ENCODE measurements at places on chromosomes 7 and 10. TPM values are rescaled to one million over a fixed set of nuclear protein-coding genes. Genes with fewer than 3 reads are reported as not detected.

GRCh38 chr10:77771450-77771849, 133.8 kb upstream of the KCNMA1 start:
- DNase-seq, result no peak

- DNase-seq, result no peak
Observed at GRCh38 chr10:79322616-79323543, 24.4 kb upstream of the PPIF start.

GRCh38 chr10:68781613-68782574, 45.4 kb upstream of the STOX1 start:
- no peak for DNase-seq

GRCh38 chr7:148286150-148286549, 304.4 kb upstream of the C7orf33 start:
- DNase-seq, result no peak

- no peak for DNase-seq
Observed at GRCh38 chr7:7696458-7697119, 21.8 kb downstream of the RPA3 start.

Gene GHRHR
- not detected for polyA plus RNA-seq

Gene GPR22
- polyA plus RNA-seq, result not detected

- DNase-seq, result no peak
Observed at GRCh38 chr7:22485189-22485588, 14.8 kb downstream of the STEAP1B start.

Gene EIF4H
- 425 TPM for polyA plus RNA-seq

Gene MRC1
- polyA plus RNA-seq, result 0.08 TPM

DNA sequence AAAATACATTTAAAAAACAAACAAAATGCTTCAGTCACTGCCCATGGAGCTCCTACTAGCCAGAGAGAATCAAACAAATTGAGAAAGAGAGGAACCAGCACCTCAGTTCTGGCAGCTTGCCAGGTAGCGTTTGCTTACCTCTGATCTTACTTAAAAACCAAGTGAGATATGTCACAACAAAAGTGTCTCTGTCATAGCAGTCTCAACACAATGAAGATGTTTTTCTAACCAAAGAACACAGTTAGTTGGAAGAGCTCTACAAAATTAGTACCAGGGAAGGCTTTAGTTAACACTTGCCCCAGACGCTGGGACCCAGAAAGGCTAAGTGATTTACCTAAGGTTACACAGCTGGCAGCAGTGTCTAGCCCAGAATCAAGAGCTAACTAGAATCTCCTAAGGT, 3.4 kb downstream of the DOCK4 start:
- DNase-seq, result no peak

- peak; percentile 40 for DNase-seq
Observed at GRCh38 chr7:81161451-81162075, 242.7 kb upstream of the SEMA3C start.

DNA sequence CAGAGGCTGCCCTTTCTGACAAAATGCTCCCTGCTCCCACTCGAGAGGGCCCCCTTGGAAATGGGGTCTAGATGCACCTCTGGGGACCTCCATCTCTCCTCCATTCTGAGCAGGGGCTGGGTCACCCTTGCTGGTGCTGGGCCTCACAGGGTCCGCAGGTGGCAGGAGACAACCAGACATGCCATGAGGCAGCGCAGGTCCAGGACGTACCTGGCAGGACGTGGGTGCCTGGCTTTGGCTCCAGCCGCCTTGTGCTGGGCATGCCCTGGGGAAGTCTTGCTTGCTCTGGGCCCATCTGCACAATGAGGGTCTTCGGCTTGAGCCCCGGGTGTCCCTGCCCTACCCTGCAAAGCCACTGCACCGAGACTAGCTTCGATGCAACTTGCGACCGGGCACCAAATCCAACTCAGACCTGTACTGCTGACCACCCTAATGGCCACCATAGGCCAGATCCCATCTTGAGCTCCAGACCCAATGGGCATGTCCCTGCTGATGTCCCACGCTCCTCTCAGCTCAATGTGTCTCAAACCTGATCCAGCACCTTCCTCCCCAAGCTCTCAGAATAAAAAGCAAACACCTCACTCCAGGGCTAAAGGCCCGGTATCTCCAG, 107.0 kb downstream of the FAM53B start:
- no peak for DNase-seq

DNA sequence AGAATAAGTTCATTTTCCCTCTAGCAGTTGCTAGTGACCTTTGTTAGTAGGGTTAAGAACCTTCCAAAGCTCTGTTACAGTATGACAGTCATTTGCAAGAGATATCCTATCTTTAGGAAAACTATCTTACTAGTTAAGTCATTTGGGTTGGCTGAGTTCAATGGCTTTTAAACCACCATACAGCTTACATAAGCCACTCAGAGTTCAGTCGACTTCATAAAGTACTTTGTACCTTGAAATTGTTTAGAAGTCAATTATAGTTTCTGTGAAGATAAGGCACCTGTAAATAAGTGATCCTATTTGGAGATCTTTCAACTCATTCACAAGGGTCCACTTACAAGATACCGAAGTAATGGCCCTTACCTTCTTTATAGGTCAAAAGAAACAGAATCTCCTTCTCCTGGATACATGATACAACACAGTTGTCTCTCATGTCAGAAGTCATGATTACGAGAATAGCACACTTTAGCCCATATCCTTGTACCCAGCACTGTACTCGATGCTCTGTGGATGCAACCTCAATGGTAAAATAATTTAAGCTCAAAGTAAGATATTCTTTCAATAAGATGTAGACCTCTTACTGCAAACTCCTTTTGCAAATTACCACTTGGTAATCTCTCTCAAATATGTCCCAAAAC, 11.9 kb upstream of the ABCC2 start:
- no peak for DNase-seq

GRCh38 chr10:13632884-13633440, 46.2 kb downstream of the PRPF18 start:
- no peak for DNase-seq

Gene VSTM2A
- polyA plus RNA-seq, result not detected

GRCh38 chr10:22712211-22712955, 2.0 kb downstream of the PIP4K2A start:
- DNase-seq, result no peak
